ENCODE measurements at places on chromosomes 12 and 14.

DNA sequence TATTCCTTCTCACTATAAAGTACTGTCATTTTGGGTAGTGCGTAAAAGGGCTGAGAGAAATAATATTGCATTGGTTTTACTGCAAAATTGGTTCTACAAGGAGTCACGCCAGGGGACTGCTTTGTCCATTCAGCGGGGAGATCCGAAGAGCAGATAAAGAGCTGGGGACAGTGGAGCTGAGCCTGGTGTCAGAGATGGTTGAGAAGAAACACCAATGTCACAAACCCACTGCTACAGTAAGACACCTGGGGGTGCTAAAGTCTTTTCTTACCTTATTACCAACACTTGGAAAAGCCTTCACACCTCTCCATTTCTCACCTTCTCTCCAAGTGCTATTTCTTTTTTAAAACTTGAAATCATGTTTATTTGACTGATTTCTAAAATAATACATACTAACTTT is 14.1 kb downstream of the IL31 start:
- DNase-seq, result no peak

- DNase-seq, result no peak
These were observed 44.9 kb downstream of the EFCAB11 start for GRCh38 chr14:89909586-89909985.

DNA sequence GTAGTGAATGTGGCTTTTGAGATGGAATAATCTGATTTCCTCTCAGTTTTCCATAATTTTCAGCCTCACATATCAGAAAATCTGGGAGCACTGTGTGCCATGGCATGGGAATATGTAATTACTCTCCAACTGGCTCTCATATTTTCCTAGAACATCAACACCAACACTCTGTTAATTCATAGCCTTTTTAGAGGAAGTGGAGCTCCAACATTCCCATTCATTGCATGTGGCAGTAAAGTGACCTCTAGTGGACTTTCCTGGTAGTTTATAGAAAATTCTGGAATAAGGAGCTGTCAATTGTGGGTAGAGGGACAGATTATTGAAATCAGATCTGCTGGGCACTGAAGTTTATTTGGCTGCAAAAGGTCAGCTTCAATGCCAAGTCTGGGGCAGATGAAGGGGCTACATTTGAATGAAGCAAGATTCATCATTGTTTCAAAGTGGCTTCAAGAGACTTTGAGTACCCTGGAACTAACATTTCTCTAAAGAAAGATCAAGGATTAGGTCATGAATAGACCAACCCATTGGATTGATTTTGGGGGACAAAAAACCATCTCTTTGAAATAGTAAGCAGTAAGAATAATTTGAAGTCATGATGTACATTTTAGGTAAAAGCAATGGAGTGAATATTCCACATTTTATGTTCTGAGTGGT is 23.6 kb upstream of the USP44 start:
- peak; percentile 16 for DNase-seq

- no peak for DNase-seq
These were observed 36.2 kb upstream of the TMX1 start for GRCh38 chr14:51203881-51204280.

DNA sequence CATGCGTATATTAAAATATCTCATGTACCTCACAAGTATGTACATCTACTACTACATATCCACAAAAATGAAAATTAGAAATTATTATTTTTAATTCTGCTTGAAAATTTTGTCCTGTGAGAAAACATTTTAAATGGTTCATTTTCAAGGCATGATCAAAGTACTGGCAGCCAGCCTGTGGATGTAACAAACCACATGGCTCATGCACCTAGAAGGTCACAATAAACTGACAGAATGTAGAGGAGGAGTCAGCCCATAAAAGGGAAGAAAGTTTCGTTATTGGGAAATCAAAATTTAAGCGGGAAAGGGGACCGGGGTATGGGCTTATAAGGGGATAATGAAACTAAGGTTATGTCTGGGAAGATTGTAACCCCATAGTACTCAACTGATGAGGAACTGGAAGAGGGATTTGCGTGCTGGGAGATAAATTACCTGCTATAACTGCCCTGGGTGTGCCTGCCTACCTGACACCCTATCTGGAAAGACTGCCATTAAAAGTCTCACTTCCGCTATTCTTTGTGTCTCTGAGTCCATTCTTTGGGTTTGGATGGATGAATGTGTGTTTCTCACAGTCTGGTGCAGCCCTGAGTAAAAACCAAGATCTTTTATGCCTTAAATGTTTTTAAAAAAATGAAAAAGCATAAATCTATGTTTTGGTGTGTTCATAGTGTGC is 62.2 kb upstream of the PCED1B start:
- DNase-seq, result no peak

- DNase-seq, result no peak
These were observed 6.3 kb downstream of the PPM1H start for GRCh38 chr12:62928632-62929031.

DNA sequence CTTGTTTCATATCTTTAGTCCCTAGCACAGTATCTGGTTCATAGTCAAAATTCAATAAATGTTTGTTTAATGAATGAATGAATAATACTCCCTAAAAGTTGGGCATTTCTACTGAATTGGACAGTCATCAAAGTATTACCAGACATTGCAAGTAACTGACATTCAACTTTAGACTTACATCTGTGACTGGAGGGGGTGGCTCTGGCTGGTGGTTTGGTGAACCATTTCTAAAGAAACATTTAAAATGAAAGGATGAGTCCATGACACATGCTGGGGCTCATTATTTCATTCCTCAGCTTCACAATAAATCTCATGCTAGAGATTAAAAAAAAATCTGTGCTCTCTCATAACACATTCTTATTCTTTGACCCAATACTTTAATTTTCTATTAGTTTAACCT is 20.6 kb upstream of the CSRNP2 start:
- DNase-seq, result no peak

DNA sequence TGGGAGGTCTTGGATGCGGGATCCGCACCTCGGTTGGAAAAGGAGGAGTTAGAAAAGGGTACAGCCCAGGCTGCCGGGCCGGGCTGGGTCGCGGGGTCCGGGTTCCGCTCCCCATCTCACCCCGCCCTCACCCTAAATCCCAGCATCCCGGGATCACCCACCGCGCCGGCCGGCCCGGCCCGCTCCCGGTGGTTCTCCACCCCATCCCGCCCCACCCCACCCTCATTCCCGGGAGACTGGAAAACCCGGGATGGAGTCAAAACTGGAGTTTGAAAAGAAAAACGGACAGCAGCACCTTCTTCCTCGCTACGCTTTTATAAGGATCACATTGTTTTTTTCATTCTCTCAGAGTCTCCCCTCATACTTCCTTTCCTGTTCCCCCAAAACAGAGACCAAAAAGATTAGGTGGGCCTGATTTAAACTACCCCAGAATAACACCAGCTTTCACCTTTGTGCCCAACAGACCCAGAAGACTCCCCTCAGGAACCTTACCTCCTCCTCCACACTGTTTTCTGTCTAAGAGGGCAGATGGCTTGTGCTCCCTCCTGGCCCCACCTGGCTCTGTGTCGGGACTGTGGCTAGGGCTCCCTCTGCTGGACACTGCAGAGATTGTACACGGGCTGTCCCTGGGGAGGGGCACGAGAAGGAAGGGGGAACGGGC is 2.8 kb downstream of the GLI1 start:
- peak; percentile 60 for DNase-seq

GRCh38 chr14:51314321-51315015 is 74.4 kb downstream of the TMX1 start:
- no peak for DNase-seq

- DNase-seq, result no peak
These were observed 1.1 kb downstream of the ARHGAP5 start for GRCh38 chr14:32078023-32078857.

DNA sequence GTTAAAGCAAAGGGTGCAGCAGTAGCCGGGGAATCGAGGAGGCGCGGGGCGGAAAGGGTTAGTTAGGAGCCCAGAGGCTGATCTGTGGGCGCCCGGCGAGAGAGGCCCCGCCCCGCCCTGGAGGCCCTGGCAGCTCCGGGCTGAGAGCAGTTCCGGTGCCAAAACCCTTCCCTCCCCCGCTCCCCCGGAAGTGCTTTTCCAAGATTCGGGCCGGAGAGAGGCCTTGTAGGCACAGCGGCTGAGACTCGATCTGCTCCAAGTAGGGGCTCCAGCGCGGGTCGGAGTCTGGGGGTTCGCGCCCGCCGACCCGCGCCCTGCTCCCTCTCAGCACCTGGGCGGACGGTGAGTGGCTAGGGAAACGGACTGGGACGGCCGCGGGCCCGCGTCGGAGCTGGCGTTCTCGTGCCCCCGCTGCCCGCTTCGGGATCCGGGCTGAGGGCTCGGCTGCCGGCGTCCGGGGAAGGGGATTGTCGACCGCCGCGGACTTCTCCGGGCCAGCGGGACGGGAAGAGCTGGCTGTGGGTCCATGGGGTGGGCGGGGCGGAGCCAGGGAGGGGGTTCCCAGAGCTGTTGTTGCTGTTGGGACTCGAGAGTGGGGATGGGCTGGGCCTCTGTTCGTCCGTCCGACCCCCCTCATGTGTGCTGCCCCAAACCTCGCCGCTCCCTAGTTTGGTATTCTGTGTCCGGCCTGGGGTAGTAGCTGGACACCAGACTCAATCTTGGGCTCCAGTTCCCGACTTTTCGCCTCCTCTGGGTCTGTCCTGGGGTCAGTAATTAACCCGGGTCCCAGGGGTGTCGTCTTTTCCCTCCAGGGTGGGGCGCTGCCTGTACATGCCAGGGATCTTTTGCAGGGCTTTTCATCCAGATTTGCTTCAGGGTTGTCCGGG is at the start of gene FRS2:
FRS2 (plus strand) TSS at position 200 of the 887 bp plus-strand sequence. CDS start 98,643 bp downstream, outside the sequence.
- DNase-seq, result peak; percentile 59

DNA sequence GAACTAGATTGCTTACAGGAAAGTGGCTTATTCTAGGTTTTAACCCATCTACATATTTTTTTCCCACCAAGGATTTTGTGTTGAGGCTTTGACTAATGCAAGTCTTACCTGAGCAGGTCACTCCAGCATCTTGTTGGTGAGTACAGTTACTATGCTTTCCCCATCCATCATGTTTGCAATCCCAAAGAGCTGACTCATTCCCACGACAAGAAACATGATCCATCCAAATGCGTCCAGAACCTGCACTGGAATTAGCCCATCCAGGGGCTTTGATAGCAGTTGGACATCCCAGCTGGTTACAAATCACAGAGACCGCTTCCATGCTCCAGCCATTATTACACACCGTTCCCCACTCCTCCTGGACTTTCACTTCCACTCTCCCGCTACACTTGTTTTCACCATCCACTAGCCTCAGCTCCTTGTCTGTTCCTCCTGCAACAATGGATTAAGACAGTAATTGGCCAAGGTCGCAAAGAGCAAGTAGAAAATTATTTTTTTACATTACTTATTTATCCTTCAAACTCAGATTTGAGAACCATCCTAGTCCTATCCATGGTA is 2.5 kb downstream of the CD163 start:
- no peak for DNase-seq

DNA sequence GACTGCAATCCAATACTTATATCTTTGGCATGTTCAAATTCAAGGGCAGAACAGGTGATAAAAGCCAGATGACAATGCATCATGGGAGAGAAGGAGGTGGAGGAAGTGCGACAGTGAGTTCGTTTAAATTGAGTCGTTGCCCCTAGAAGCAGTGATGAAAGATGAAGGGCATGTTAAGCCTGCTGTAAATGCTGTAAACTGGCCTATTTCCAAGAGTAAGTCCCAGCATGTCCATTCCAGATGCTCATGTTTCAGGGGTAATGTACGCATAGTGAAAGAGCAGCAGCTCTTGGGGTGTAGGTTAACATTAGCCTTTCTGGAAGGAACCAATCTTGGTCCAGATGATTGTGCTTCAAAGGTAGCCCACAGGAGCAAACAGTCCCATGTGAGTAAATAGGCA is 97.1 kb downstream of the C2CD5 start:
- no peak for DNase-seq

- no peak for DNase-seq
These were observed 313.5 kb downstream of the ALG10 start for GRCh38 chr12:34335819-34336262.

DNA sequence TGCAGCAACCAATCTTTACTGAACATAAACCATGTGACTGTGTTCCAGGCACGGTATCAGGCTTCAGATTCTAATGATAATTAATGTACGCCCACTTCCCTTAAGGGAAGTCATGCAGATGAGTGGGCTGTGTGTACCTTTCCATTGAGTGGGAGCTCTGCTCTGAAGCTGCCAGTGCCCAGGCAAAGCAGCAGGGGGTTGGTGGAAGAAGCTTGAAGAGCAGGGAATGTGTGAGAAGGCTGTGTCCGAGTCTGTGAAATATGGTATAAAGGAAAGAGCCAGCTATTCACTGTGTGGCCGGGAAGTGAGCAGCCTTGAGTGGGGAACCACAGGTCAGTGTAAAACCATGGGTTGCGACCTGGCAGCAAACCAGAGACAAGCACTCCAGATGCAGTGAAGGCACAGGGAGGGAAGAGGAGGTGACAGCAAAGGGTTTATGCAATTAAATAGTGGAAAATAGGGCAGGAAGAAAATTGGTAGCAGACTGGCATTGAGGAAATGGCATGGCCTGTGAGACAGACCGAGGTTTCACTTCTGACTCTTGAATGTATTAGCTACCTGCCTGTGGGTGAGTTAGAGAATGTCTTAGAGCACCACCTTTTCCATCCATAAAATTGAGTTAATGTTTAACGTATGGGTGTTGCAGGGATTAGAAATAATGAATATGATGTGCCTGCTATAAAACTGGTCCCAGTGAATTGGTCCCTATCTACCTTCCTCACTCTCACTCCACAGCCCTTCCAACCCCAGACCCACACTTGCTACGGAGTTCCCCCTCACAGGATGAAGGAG is 116.4 kb downstream of the NTF3 start:
- DNase-seq, result no peak

DNA sequence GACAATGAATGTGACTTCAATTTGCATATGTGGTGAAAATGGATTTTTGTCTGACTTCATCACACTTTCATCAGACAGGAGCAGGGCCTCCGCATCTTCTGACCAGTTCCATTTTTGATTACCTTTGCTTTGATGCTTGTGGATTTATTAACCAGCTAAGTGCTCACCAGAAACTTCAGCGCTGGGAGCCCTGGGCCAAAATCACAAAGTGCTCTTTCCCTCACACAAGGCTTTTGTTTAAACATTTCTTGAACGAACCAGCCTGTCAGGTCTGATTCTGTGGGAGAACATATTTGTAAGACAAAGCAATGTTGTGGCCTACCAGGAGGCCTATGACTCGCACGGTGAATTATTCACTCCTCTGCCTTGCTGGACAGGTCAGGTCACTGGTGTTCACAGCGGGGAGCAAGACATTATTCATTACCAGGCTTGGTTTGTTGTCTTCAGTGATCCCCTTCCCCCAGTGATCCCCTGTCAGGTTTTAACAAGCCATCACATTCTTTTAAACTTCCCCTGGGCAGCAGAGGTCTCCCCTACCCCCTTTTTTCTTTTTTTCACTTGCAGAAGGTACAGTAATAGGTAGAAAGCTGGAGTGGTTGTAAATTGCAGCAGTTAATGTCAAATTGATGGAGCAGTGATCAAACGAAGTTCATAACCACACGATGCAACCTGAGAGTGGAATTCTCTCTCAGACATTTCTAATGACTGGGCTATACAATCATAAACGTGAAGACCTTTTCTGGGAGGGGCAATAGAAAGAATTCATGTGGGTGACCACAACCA is 167.5 kb upstream of the PRICKLE1 start:
- peak; percentile 51 for DNase-seq

GRCh38 chr14:43651185-43651787 is 855.8 kb downstream of the FSCB start:
- no peak for DNase-seq

- no peak for DNase-seq
These were observed 713.3 kb downstream of the LRFN5 start for GRCh38 chr14:42319996-42320395.

- DNase-seq, result no peak
These were observed 103.4 kb downstream of the SLC2A13 start for GRCh38 chr12:40002178-40003169.
